ENCODE measurements at places on chromosomes 5 and 9.

- DNase-seq, result no peak
These were observed 13.3 kb downstream of the ZNF474 start for GRCh38 chr5:122142480-122143164.

- DNase-seq, result no peak
These were observed 4.3 kb downstream of the RIC1 start for GRCh38 chr9:5633243-5633642.

- DNase-seq, result no peak
These were observed 2.0 kb upstream of the CCL27 start for GRCh38 chr9:34664281-34665066.

DNA sequence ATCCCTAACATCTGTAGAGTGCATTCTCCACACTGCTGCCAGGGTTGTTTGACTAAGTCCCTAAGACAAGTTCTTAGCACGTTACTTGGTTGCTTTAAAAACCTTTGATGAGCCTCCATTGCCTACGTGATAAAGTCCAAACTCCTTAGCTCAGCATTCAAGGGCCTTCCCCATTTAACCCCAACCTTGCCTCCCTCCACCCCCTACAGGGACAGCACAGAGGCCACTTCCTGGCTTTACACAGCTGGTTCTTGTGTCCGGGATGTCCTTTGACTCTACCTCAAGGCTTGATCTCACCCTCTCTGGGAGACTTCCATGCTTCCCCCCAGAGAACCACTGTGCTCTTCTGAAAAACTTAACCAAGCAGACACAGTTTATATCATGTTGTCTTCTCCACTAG is 29.4 kb downstream of the FAM240B start:
- DNase-seq, result no peak

- no peak for DNase-seq
These were observed 1.9 kb downstream of the DOK3 start for GRCh38 chr5:177507596-177508220.

DNA sequence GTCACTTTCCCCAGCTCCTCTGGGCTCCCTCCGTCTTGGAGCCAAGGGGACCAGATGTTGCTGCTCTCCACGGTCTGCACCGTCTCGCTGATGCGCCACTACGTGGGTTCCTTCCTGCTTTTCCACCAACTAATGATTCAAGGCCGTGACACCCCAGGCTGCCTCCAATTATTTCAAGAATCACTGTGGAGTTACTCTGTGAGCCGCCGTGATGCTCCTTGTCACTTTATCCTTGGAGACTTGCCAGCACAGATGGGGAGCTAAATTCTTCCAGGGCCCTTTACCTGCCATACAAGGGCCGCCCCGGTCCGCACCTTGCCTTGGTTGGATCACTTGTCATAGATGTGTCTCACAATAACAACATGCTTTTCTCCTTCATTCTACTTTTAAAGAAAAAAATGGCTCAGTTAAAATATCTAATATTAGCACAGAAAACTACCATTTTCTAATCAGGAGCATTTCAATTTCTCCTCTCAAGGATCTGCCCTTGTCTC is 202.0 kb downstream of the FSTL4 start:
- no peak for DNase-seq

GRCh38 chr9:34899535-34900158 is 58.4 kb upstream of the PHF24 start:
- DNase-seq, result no peak

DNA sequence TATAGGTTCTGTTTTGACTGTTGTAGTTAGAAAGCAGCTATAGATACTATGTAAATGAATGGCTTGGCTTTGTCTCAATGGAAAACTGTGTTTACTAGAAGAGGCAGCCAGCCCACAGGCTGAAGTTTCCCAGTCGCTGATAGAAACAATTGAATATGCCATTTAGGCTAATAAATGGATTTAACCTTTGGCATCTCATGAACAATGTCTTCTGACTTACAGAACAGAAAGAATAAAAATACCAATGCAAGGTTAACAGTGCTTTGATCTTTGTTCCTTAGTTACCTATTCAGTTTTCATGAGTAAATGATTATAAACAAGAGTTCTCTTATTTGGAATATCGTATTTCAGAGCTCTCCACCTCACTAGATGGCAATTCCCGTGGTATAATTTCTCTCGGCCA is 120.6 kb downstream of the PAM start:
- no peak for DNase-seq

DNA sequence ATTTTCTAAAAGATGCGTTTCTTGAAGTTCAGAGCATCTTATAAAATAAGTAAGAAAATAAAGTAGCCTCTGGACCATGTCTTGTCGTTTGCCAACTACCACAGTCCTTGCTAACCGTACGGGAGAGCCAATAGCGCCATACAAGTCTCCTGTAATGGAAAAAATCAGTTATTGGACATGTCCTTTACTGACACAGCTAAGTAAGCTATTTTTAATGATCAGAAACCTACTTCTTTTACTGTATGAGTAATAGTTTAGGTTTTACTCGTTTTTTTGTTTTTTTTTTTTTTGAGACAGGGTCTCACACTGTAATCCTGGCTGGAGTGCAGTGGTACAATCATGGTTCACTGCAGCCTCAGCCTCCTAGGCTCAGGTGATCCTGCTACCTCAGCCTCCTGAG is 37.7 kb upstream of the RAPGEF6 start:
- DNase-seq, result no peak

DNA sequence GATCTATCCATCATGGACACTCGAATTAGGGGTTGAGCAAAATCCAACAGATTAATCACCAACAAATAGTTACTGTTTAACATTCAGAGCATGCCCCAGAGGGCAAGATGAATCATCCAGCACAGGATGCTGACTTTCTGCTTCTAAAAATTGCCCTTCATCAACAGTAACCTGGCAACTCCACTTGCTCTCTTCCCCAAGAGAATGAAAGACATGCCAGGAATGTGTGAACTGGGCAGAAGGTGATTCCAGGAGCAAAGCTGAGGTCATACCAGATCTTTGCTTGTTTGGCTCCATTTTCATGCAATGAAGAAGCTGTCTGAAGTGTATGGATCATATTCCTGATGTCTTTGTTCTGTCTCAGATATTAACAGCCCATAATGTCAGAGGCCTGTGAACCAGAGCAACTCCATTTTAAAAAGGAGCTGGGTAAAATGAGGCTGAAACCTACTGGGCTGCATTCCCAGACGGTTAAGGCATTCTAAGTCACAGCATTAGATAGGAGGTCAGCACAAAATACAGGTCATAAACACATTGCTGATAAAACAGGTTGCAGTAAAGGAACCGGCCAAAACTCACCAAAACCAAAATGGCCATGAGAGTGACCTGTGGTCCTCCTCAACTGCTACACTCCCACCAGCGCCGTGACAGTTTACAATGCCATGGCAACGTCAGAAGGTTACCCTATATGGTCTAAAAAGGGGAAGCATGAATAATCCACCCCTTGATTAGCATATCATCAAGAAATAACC is 2.5 kb upstream of the ZNF367 start:
- no peak for DNase-seq

GRCh38 chr9:110559869-110560268 is 19.7 kb downstream of the SVEP1 start:
- no peak for DNase-seq

DNA sequence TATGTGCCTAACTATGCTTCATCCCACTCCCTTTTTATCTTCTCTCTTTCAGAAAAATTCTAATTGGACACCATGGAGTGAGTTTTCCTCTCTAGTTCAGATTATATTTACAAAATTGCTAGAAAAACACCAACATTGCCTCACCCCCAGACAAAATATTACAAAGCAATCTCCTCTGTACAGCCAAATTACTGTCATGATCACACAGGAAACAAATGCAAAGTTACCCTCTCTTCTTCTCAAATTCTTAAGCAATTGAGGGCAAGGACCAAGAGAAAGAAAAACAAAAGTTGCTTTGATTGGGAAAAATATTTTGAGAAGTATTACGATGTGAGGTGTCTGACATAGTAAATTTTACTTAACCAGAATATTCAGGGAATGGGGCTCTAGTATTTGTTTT is 30.8 kb upstream of the ABCA1 start:
- no peak for DNase-seq
